CD4-positive, alpha-beta T cell treated with Interleukin-4 for 4 hours (primary cell): ENCODE measurements at places on chromosomes 4 and X.

- peak; percentile 82 for DNase-seq
These were observed 21.2 kb downstream of the HERC3 start for GRCh38 chr4:88613417-88613875.

DNA sequence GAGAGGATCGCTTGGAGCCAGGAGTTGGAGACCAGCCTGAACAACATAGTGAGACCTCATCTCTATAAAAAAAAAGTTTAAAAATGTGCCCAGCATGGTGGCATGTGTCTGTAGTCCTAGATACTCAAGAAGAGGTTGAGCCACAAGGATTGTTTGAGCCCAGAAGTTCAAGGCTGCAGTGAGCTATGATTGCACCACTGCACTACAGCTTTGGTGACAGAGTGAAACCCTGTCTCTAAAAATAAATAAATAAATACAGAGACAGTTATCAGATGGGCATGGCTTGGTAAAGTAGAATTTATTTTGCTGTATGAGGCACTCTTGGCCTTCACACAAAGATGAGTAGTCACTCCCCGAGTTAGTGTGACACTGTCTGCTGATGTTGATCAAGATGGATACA is 54.1 kb upstream of the SPRY1 start:
- DNase-seq: no peak

GRCh38 chr4:186472948-186473347 is 82.4 kb downstream of the MTNR1A start:
- no peak for DNase-seq

- DNase-seq: no peak
These were observed 38.1 kb upstream of the NYX start for GRCh38 chrX:41409006-41409405.

- no peak for DNase-seq
These were observed 124.4 kb downstream of the NBDY start for GRCh38 chrX:56853436-56853835.

GRCh38 chr4:2470791-2471190 is 1.9 kb downstream of the RNF4 start:
- DNase-seq: no peak

DNA sequence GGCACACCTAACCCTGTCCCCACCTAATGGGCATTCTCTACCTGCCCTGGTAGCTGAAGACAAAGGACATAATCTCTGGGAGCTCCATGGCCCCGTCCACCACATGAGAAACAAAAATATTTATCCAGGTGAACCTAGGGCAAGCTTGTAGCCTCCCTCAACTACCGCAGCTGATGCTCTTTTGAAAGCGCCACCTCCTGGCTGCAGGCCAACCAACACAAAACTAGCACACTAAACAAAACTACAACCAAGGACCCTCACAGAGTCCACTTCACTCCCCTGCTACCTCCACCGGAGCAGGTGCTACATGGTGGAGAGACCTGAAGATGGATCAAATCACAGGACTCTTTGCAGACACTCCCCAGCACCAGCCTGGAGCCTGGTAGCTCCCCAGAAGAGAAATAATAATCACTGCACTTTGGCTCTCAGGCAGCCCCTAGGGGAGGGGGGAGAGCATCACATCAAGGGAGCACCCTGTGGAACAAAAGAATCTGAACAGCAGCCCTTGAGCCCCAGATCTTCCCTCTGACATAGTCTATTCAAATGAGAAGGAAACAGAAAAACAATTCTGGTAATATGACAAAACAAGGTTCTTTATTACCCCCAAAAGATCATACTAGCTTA is 111.3 kb upstream of the ATP8A1 start:
- DNase-seq: no peak

DNA sequence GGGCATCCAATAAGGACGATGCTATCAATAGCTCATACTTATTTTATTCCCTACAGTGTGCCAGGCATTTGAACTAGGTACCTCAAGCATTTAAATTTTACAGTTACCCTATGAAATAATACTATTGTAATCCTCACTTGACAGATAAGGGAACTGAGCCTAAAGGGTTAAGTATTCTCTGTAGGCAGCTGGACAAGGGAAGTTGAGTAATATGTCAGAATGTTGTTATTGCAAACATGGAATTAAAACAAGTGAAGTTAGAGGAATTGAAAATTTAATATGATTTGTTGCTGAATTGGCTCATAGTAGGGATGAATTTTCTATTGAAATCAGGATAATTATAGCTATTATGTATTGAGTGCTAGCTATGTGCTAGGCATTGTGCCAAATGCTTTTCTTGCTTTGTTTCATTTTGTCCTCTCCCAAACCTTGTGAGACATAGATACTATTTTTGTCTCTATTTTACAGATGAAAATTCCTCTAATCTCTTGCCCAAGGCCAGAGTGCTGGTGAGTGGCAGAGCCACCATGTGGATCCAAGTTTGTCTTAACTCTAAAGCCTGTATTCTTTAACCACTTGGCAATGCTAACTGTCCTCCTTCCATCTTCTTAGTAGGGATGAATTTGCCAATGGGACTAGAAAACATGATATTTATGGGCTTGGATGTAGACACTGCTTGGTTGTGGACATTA is 58.1 kb downstream of the TMEM164 start:
- DNase-seq: no peak

DNA sequence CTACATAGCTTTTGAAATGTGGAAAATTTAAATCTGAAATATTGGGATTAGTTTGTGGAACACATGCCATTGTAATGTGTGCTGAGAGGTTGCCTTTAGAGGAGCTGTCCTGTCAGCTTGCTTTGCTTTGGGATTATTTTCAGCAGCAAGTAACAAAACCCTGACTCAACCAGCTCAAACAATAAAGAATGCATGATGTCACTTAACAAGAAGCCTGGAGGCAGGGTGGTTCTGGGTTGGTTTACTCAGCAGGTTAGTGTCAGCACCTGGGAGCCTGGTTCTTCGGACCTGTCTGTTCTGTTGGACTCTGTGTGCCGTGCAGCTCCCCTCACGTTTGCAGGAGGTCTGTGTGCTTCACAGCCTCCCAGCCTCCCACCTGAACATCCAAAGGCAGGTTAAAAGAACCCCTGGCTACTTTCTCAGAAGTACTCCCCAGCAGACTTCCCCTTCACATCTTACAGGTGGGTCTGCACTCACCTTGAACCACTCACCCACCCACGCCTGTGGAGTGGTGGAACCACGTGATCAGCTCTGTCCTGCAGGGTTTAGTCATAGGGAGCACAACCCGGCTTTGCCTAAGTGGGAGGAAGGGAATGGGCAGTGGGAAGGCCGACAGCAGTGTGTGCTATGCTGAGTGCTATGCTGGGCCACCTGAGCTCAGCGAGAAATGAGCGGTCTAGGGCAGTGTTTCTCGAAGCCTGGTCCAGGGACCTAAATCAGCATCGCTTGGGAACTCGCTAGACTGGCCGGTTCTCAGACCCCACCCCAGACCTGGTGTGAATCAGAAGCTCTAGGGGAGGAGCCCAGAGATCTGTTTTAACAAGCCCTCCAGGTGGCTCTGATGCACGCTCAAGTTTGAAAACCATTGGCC is 20.4 kb downstream of the TMEM131L start:
- DNase-seq: peak; percentile 61

GRCh38 chr4:4542774-4543485 is 1.1 kb upstream of the STX18 start:
- DNase-seq: no peak

DNA sequence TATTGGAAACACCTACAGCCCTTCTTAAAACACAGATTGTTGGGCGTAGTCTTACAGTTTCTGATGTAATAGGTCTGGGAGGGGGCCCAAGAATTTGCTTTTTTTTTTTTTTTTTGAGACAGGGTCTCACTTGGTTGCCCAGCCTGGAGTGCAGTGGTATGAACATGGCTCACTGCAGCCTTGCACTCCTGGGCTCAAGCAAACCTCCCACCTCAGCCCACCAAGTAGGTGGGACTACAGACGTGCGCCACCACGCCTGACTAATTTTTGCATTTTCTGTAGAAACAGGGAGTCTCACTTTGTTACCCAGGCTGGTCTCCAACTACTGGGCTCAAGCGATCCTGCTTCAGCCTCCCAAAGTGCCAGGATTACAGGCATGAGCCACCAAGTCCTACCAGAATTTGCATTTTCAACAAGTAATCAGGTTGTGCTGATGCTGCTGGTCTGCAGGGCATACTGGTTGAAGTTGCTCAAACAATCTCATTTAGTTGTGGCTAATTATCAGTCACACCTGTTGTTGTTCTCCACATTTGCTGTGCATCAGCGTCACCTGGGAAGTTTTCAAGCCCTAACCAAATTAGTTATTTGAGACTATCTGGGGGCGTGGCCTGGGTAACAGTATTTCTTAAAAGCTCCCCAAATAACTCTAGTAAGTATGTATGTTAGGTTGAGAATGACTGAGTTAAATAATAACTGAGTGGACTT is 14.0 kb downstream of the TMEM154 start:
- no peak for DNase-seq

GRCh38 chr4:83618431-83618830 is 82.5 kb downstream of the GPAT3 start:
- no peak for DNase-seq

- DNase-seq: no peak
These were observed 120.0 kb downstream of the RAB28 start for GRCh38 chr4:13364172-13364571.

GRCh38 chr4:91758487-91758886 is 545.3 kb upstream of the GRID2 start:
- no peak for DNase-seq

DNA sequence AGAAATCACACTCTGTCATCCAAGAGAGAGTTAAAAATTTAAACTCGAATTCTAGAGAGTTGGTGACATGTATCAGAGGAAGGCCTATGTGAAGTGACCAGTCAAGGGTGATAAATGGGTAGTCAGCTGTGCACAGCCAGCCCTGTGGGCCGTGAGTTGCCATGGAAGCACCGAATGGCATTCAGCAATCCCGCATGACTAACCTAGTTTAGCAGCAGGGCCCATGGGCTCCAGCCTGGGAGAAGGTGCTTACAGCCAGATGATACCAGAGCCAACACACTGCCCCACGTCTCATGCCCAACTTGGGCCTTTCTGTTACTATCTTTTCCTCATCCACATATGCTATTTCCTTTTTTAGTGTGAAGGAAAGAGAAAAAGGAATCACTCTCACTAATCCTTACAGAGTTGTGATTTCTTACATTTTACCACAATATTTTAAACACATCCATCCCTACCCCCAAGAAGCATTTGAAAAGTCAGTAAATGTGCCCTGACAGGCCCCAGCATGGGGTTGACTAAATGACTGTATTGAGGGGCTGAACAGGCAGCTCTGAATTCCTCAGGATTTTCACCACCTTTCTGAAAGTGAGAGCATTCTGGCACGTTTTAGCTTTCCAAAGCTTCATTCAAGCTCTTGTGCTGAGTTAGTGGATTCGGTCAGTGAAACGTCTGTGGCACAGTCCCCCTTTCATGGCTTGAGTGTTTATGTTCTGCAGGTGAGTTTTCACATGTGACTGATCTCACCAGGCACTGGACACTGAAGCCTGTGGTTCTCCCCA is 104.2 kb downstream of the AFF1 start:
- no peak for DNase-seq

DNA sequence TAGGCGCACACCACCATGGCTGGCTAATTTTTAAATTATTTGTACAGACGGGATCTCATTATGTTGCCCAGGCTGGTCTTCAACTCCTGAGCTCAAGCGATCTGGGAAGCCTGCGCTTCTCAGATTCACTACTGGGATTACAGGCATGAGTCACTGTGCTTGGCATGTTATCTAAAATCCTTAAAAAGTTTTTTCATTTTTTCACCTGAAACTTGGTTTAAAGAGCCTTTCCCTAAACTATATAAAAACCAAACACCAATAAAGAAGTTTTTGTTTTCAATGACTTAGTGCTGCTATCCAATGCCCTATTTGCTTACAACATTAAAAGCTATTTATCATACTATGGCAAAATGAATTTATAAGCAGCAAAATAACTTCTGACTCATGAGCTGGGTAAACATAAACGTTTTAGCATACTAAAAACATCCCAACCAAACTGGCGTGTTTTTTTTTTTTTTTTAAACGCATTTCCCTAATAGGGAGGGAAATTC is 127.8 kb downstream of the UBE2K start:
- no peak for DNase-seq
